ENCODE measurements at places on chromosomes 1 and 21. TPM values are rescaled to one million over a fixed set of nuclear protein-coding genes. Genes with fewer than 3 reads are reported as not detected.
A peak's percentile ranks its signal among the peaks of the same experiment; 100 is the strongest.

Gene HS2ST1
- 22.3 TPM for total RNA-seq

Gene PATJ
- total RNA-seq: 86.8 TPM

Gene IL10
- 1.4 TPM for total RNA-seq

Gene LRRC39
- total RNA-seq: 0.92 TPM

Gene CR1
- total RNA-seq: 1.6 TPM

Gene RNU1-4
- 1,358 TPM for total RNA-seq

Gene C1orf87
- total RNA-seq: not detected

Gene NFASC
- total RNA-seq: 18.0 TPM

Gene CD48
- total RNA-seq: 15.0 TPM

Gene FCRL5
- total RNA-seq: 0.14 TPM

Gene GNG12
- 89.9 TPM for total RNA-seq

Gene OR2W3
- total RNA-seq: 0.66 TPM

Gene STK40
- 61.2 TPM for total RNA-seq

Gene FRRS1
- 22.5 TPM for total RNA-seq

GRCh38 chr1:206672844-206673758, 11.6 kb upstream of the MAPKAPK2 start:
- DNase-seq: no peak

GRCh38 chr1:41925712-41926111, 7.0 kb upstream of the HIVEP3 start:
- DNase-seq: no peak

- DNase-seq: peak; percentile 65
These were observed 21.8 kb downstream of the MMEL1 start for GRCh38 chr1:2611031-2611501.

DNA sequence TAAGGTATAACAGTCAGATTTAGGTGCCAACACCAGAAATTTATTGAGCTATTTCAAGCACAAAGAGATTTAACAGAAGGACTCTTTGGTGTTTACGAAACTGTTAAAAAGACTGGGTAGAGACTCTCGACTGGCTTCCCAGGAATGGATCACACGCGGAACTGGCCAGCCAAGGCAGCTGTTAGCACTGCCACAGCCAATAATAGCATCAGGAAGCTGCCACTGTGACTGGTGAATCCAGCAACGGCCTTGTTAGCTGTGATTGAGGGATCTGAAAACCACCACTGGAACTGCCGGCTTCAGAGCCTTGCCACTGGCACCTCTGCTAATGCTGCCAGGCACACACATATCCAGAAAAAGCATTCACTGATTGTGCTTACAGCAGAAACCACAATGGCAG, 10.6 kb upstream of the SIM2 start:
- DNase-seq: no peak

- no peak for DNase-seq
These were observed 5.9 kb downstream of the RNF186 start for GRCh38 chr1:19809044-19809750.

GRCh38 chr1:233081735-233082134, 131.3 kb downstream of the NTPCR start:
- no peak for DNase-seq

DNA sequence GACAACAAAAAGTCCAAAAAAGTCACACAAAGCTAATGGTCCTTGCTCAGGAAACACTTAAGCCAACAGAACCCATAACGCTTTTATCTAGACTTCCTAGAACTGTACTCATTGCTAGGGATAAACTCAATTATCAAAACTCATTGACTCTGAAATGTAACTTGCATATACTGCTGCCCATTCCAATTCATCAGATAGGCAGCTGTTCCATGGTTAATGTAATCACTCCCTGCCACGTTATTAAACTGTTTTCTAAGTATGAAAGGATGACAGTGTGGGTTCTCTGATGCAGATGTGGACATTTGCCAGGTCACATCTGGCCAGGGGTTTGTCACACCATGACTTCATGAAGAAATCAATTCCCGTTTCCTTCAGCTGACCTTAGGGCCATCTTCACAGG, 30.3 kb upstream of the DNAJC11 start:
- DNase-seq: no peak

DNA sequence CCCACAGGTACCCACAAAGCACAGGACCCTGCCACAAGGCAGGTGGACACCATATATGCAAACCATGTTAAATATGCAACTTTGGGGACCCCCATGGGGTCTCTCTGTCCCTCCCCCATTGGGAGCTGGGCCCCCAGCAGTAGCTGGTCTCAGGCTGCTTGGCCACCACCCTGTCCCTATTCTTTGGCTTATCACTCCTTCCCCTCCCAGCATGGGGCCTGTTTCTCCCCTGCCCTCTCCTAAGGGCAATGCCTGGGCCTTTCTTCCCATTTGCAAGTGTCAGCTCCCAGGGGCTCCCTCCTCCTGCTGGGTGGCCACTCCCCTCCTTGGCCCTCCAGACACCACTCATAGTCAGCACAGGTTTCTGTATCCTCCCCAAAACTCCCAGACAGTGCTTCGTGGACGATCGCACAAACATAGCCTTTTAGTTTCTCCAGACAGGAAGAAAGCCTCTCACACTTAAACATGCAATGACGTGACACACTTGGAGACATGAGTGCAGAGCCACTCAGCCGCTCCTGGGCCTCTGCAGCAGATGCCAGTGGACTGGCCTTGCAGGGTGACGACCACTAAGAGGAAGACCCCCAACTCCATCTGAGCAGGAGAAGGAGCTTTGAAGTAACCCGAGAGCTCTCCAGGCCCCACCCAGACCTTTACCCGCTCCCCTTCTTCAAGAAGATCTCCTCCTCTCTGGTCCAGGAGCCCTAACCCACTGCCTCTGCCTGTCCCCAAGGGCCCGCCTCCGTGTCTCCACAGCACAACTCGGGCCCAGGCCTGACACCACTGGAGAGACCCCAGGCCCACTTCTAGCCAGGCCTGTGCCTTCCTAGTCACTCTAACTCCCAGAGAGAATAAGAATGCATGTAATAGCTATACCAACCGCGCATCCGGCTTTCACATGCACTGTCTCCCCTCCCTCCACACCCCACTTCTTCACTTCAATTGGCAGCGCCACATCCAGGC, 22.9 kb downstream of the CITED4 start:
- DNase-seq: no peak

GRCh38 chr1:105368446-105368845, 1618.7 kb downstream of the AMY1C start:
- no peak for DNase-seq

GRCh38 chr1:68490046-68490651, 6.7 kb downstream of the DEPDC1 start:
- no peak for DNase-seq

DNA sequence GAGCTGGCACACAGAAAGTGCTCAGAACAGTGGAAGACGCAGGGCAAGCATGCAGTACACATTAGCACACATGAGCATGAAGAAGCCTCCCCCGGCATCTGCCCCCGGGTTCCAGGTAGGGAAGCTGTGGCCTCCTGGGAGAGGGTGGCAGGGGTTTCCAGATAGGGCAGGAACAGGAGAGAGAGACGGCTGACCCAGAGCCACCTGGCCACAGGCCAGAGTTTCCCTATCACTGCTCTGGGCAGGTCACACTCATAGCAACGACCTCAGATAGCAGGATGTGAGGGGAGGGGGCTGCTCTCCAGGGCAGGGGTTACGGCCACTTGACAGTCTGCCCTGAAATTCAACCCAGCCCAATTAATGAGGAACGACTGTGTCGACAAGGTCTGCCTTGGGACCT, 36.6 kb downstream of the GLIS1 start:
- DNase-seq: no peak

GRCh38 chr1:218479436-218480115, 134.4 kb downstream of the TGFB2 start:
- DNase-seq: no peak

GRCh38 chr1:207644852-207645634, at the start of gene CR1L:
CR1L (plus strand) TSS chr1:207645133; CDS start chr1:207645234, 101 bp downstream.
- peak; percentile 74 for DNase-seq

GRCh38 chr1:175877939-175878737, 134.7 kb upstream of the TNR start:
- no peak for DNase-seq

DNA sequence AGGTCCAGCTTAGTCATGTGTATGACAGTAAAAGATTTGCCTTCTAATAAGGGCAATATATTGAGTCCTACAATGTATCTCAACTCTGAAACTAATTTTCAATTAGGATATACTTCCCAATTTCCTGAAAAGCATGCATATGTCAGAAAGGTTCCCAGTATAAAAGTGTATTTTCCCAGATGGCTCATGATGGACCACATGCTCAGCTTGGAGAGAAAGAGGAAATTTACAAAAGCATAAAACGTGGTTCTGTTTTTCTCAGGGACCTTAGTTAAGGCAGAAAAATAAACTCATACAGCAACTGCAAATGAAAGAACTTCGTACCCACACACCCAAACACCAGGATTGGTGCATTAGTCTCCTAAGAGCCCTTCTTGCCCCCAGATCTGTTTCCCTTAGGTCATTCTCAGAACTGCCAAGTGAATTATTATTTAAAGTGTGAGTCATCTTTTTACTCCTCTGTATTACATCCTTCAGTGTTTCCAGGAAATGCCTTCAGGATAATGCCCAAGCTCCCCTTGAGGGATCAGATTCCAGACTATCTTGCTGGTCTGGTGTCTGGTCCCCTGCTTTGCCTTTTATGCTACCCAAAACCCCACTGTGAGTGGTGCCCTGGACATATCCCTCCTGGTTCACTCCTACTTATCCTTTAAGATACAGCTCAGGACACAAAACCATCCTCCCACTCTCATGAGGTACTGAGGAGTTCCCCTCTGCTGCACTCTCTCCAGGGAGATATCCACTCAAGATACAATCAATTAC, 57.4 kb downstream of the SSX2IP start:
- DNase-seq: peak; percentile 31

- DNase-seq: no peak
These were observed 930 bp downstream of the ARHGEF10L start for GRCh38 chr1:17540255-17541001.

DNA sequence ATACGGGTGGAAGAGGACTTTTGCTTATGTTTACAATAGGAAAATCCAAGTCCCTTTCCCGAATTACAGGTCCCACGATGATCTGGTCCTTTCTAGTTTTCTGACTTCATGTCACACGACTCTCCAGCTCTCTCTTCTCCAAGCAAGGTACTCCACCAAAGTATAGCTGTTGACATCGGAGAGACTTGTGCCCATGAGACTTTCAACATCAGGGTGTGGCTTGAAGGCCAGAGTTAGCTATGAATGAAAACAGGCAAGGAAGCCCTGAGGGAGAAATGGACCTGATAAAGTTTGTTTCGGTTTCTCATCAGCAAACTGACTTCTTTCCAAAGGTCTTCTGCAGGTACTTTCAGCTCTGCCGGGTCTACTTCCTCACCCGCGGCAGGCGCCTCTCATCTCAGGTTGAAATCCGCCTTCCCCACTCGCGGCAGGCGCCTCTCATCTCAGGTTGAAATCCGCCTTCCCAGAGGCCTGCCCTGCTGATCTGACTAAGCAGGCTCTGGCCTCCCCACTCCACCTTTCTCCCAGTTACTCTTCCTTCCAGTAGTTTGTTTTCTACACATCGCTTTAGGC, 2.1 kb upstream of the PER3 start:
- DNase-seq: no peak

- no peak for DNase-seq
These were observed 23.4 kb upstream of the HSD3B1 start for GRCh38 chr1:119483441-119484200.

DNA sequence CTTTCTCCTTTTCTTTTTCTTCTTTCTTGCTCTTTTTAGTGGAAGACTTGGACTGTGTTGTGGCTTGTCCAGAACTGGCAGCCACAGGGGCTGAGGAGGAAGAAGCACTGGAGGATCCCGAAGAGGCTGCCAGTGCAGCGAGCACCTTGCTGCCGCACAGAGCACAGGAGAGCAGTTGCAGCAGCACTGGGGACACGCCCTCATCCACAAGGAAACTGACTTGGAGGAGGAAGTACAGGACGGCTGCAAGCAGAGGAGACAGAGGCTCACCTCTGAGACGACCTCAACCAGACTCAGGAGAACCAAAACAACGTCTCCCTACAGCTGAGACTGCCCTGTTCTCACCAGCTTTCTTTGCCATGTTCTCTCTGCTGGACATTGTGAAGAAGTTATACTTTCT, 88.9 kb downstream of the UBR4 start:
- peak; percentile 39 for DNase-seq

- no peak for DNase-seq
These were observed 22.5 kb downstream of the PCSK9 start for GRCh38 chr1:55061706-55062321.

Measured in mucosa of gallbladder (tissue), 1 donor.